ENCODE measurements at places on chromosomes 7 and 10.

DNA sequence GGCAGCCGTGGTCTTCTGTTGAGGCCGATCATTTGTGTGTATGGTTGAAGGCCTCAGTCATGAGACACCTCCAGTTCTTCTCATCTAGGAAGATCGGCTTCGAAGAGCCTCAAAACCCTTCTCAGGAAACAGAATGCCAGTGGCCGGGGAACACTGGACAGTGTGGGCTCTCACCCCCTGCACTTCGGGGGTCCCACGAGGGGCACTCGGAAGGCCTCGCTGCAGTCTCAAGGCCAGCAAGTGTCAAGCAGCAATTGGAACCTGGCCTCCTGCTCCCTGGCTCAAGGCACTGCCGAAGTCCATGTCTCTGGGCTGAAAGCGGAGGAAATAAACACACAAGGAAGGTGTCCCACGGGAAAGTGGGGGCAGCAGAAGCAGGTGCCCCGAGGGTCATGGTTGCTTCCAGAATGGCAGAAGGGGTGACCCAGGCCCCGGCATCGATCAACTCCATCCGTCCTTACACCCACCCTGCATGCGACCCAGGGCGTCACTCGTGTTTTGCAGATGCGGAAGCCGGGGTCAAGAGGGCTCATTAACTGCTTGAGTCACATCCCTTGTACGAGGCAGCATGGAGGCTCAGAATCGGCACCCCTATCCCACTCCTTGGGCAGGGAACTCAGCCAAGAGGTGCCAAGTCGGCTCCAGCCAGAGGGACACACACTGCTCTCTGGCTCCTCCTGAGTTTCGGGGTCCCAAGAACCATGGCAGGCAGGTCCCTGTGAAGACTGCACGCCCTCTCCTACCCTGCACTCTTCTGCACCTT is 231.3 kb upstream of the SHH start:
- DNase-seq, result no peak

GRCh38 chr10:116487522-116488430 is 58.0 kb upstream of the PNLIP start:
- no peak for DNase-seq

GRCh38 chr10:110897184-110897583 is 21.8 kb downstream of the BBIP1 start:
- DNase-seq, result no peak

DNA sequence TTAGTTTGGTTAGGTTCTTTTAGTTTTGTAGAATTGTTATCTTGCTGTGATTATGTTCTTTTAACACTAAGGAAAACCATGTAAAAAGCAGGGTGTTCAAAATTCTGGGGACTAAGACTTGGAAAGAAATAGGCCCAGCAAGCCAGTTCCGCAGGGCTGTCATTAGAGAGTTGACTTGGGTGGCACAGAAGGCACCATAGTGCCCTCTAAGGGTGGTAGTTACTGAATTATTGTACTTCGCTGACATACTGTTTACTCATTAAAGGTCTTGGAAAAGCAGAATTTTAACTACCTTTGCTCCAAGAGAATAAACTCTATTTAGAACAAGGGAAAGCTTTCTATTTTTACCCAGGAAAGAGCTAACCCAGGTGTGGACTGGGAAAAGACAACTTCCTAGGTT is 86.5 kb downstream of the OTUD1 start:
- DNase-seq, result no peak

- no peak for DNase-seq
Observed at GRCh38 chr10:85535926-85536325, 830.7 kb downstream of the GRID1 start.

DNA sequence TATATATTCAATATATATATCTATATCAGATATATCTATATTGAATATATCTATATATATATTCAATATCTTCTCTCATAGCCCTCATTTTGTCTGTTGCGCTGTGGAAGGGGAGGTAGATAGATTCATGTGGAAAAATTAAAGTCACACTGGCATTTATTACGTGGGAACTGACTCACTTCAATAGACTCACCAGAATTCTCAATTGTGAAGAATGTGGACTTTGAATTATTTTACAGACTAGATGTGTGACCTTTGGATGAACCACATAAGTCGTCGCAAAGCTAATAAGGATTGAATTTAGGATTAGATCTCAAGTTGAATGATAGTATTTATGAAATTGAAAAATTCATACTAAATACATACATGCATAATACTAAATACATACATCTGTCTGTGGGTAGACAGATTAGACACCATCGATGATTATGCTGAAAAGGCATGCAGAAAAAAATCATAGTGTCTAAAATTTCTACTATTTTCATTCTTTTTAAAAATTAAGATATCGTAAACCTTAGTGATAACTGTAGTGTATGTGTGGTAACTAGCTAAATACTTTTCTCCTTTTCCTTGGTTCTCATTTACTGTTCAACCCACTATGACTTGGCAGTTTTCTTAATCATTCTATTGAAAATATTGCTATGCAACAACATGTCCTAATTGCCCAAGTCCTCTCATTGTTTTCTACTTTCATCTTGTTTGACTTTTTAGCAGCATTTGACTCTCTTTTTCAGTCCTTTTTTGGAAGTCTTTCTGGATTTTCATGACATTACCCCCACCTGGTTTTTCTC is 61.8 kb upstream of the A1CF start:
- DNase-seq, result no peak

- DNase-seq, result no peak
Observed at GRCh38 chr10:115982526-115982925, 290.5 kb downstream of the GFRA1 start.

DNA sequence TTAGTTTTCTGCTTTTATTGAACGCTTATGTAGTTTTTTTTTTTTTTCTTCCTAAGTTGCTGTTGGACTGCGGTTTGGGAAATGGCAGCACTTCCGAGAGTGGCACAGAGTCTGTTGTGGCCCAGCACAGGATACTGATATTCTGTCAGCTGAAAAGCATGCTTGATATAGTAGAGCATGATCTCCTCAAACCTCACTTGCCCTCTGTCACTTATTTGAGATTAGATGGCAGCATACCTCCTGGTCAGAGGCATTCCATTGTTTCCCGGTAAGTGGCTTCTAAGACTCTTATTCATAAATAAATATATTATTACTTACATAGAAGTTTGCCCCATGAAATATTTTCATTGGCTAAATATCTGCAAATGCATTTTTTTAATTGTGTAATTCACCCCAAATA is 101.1 kb downstream of the BTAF1 start:
- DNase-seq, result no peak

GRCh38 chr7:37117292-37117691 is 331.4 kb downstream of the ELMO1 start:
- DNase-seq, result no peak

DNA sequence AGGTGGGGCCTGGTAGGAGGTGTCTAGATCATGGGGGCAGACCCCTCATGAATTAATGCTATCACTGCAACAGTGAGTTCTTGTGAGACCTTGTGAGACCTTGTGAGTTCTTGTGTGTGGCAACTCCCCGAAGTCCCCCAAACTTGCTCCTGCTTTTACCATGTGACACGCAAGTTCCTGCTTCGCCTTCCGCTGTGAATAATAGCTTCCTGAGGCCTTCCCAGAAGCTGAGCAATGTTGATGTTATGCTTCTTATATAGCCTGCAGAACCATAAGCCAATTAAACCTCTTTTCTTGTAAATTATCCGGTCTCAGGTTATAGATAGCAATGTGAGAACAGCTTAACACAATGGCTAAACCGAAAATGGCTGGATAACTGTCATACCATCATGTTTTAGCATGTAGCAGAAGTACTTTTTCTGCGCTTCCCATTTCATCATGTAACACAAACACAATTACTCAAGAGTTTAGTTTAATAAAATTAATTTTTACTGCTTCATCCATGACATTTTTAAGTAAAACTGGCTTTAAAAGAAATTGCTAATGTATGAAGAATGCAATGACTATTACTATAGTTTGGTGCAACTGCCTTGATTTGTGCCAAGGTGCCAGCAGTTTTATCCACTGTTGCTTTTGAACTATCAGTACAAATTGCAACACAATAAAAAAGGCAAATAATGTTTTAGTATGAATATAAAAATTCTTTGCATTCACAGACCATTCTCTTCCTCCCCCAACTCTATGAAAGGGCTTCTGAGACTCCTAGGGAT is 87.7 kb upstream of the TMEM168 start:
- DNase-seq, result no peak

DNA sequence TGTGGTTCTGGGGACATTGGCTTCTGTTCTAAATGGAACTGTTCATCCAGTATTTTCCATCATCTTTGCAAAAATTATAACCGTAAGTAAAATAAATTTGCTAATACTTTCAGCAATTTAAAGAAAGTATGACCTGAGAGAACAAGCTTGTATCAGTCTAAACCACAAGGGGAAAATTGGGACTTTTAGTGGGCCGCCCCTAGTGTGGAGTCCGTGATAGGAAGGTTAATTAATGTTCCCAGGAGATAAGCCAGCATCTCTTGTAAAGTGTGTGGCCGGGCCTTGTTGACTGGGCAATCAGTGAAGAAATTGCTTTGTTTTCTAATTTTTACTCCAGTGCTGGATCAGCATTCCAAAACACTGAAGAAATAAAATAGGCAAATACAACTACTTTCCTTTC is 83.0 kb downstream of the ABCB5 start:
- no peak for DNase-seq

DNA sequence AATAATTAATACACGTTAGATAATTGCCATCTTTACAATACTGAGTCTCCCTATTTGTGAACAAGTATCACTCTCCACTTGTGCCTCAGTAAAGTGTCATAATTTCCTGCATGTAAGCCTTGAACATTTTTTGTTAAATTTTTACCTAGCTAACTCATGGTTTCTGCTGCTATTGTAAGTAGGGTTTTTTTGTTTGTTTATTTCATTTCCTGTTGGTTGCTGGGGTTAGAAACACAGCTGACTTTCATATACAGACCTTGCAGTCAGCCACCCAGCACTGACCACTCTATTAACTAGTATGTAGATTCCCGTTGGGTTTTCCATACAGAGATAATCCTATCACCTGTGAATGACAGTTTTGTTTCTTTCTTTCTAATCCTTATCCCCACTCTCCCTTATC is 133.3 kb downstream of the MPP7 start:
- no peak for DNase-seq

- no peak for DNase-seq
Observed at GRCh38 chr7:46557295-46557711, 636.2 kb upstream of the IGFBP3 start.

GRCh38 chr10:26983156-26983555 is 117.1 kb downstream of the ANKRD26 start:
- no peak for DNase-seq

DNA sequence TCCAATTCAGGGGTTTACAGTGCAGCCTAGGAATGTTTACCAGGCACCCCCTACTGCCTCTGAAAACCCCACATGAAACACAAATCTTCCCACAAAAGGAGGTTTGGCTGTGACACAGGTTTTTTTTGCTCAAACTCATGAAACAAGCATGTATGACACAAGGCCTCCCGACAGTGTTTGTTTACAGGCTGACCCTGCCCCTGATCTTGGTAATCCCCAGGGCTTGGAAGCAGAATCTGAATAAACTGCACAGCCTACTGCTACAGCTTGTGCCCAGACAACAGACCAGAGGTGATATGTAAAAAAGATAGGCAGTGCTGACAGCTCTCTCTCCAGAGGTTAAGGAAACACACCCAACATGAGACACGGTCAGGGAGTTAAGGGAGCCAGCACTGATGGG is 184.2 kb downstream of the KMT2E start:
- DNase-seq, result no peak

- no peak for DNase-seq
Observed at GRCh38 chr7:832968-833424, 720 bp downstream of the SUN1 start.

GRCh38 chr10:29957907-29958331 is 101.5 kb downstream of the JCAD start:
- no peak for DNase-seq

DNA sequence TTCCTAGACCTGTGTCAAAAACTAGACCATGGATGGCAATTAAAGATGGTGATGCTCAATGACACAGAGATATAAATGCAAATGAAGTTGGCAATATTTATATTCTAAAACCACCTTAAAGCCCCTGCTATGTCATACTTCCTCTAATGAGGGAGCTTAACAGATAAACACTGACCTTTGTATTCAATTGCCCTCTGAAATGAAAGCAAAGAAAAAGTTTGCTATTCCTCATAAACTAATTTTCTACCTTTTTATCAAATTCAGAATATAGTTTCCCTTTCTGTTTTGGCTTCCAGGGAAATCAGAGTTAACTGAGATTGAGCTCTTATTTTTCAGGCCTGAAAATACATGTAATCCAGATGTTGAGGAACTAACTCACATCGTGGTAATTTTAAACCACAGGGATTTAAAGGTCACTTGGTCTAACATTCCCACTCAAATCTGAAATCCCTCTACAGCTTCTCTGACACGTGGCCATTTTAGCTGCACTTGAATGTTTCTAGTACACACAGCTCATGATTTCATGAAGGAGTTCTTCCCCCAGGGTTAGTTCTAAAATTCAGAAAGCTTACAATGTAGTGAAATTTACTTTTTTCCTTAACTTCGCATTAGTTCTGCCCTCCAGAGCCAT is 37.9 kb upstream of the ABCB5 start:
- no peak for DNase-seq

- no peak for DNase-seq
Observed at GRCh38 chr10:110216942-110217661, 9.7 kb downstream of the MXI1 start.

- DNase-seq, result no peak
Observed at GRCh38 chr10:80279146-80279545, 10.3 kb downstream of the MAT1A start.

DNA sequence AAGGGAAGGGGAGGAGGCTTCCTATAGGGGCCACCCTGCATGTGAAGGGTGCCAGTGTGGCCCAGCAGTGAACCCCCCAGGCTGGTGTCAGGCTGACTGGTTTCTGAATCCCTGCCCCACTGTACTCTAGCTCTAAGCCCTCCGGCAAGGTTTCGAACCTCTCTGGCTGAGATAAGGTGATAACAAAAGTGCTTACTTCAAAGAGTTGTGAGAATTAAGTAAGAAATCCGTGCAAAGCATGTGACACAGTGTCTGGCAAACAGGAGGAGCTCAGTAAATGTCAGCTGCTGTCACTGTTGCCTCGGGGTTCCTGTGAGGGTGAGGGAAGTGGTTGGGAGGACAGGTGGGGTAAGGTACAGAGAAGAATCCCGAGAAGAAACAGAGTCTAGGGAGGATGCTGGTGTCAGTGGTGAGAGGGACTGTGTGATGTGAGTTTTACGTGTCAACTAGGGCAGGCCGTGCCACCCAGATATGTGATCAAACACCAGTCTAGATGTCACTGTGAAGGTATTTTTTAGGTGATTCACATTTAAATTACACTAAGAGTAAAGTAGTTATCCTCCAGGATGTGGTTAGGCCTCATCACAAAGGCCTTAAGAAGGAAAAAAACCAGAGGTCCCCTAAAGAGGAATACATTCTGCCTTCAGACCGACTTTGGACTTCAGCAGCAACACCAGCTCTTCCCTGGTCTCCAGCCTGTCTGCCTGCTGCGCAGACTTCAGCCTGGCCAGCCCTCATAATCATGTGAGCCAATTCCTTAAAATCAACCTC is 64.4 kb downstream of the BPGM start:
- DNase-seq, result peak; percentile 20

Measured in activated gamma-delta T cell treated with Interleukin-2 at 50 U/mL for 16 hours (primary cell).